ENCODE measurements at places on chromosomes 4 and X. TPM values are rescaled to one million over a fixed set of nuclear protein-coding genes. Genes with fewer than 3 reads are reported as not detected.

- H3K27me3 ChIP-seq, result no peaks in the 10 kb centered on the region
- no peak for DNase-seq
- H3K4me3 ChIP-seq, result no peak overlapping the region
- peaks cover 10% of the 10 kb centered on the region for H3K4me1 ChIP-seq
- peaks cover 26% of the 10 kb centered on the region for H3K36me3 ChIP-seq
Observed at GRCh38 chrX:2316534-2316933, 184.2 kb downstream of the DHRSX start.

GRCh38 chr4:170671171-170671570 lies 581.4 kb upstream of the AADAT start:
- H3K4me1 ChIP-seq, result no peaks in the 10 kb centered on the region
- H3K27ac ChIP-seq, result no peak overlapping the region
- H3K27me3 ChIP-seq, result no peaks in the 10 kb centered on the region
- H3K36me3 ChIP-seq, result no peaks in the 10 kb centered on the region
- no peak overlapping the region for H3K4me3 ChIP-seq

- H3K4me1 ChIP-seq, result no peaks in the 10 kb centered on the region
- H3K36me3 ChIP-seq, result no peaks in the 10 kb centered on the region
- H3K27ac ChIP-seq, result no peak overlapping the region
- no peak overlapping the region for H3K4me3 ChIP-seq
- no peaks in the 10 kb centered on the region for H3K27me3 ChIP-seq
- no peak for DNase-seq
Observed at GRCh38 chr4:66554826-66555225, 884.5 kb upstream of the EPHA5 start.

DNA sequence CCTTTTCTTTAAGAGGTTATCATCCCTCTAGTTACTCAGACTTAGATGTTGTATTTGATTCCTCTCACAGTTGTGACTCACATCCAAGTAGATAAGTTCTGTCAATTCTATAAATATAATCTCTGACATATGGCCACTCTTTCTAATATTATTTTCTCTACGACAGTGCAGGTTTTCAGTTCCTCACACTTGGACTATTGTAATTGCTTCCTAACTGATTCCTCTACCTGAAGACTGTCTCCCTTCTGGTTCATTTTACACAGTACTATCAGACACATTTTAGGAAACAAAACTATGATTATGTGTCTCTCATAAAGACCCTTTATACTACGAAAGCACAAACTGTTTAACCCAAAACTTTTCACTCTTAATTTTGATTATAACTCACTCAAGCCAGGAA lies 31.3 kb upstream of the GNRHR start:
- no peaks in the 10 kb centered on the region for H3K27me3 ChIP-seq
- no peak overlapping the region for H3K4me3 ChIP-seq
- no peak for DNase-seq
- no peak overlapping the region for H3K27ac ChIP-seq
- H3K36me3 ChIP-seq, result no peaks in the 10 kb centered on the region

- H3K4me3 ChIP-seq, result no peak overlapping the region
- H3K27me3 ChIP-seq, result no peaks in the 10 kb centered on the region
- H3K4me1 ChIP-seq, result no peaks in the 10 kb centered on the region
- no peak for DNase-seq
- no peaks in the 10 kb centered on the region for H3K36me3 ChIP-seq
Observed at GRCh38 chr4:63430105-63430504, 979.1 kb downstream of the TECRL start.

- peaks cover 19% of the 10 kb centered on the region for H3K27me3 ChIP-seq
- no peaks in the 10 kb centered on the region for H3K36me3 ChIP-seq
- H3K4me1 ChIP-seq, result no peaks in the 10 kb centered on the region
- DNase-seq, result no peak
- no peak overlapping the region for H3K4me3 ChIP-seq
Observed at GRCh38 chr4:114593526-114593925, 5.1 kb upstream of the UGT8 start.

DNA sequence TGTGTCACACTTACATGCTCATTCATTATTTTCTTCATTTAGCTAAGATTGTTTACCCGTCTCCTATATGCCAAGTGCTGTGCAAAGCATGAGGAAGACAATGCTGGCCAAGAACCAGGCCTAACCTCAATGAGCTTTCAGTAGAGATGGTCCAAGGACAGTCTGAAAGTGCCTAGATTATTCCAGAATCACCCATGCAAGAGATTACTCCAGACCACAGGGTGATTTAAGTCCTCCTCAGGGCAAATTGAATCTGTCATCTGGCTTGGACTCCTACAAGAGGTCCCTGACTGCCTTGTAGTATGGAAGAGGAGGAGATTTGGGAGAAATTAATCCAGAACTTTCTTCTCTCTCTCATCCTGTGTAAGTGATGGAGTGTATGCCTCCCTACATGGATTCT lies 99.4 kb upstream of the NDP start:
- no peak overlapping the region for H3K27ac ChIP-seq
- H3K4me3 ChIP-seq, result no peak overlapping the region
- no peaks in the 10 kb centered on the region for H3K27me3 ChIP-seq
- H3K4me1 ChIP-seq, result no peaks in the 10 kb centered on the region
- no peaks in the 10 kb centered on the region for H3K36me3 ChIP-seq
- no peak for DNase-seq

INTS6L gene
- total RNA-seq, result 21.0 TPM
